GM23248 (cell line): ENCODE measurements at places on chromosomes 13 and 19. TPM values are rescaled to one million over a fixed set of nuclear protein-coding genes. Genes with fewer than 3 reads are reported as not detected.

The FEM1A gene
- polyA plus RNA-seq, result 1.1 and 1.3 TPM in 2 replicates

The HIPK4 gene
- polyA plus RNA-seq, result 0.08 and 0.19 TPM in 2 replicates

The INSL3 gene
- not detected in 2 replicates for polyA plus RNA-seq

The STK11 gene
- 4.3 and 4.6 TPM in 2 replicates for polyA plus RNA-seq

The CEACAM4 gene
- polyA plus RNA-seq, result not detected in 2 replicates

The EFNB2 gene
- 0.05 and 0.06 TPM in 2 replicates for polyA plus RNA-seq

The LHB gene
- 0.54 and 0.85 TPM in 2 replicates for polyA plus RNA-seq

The FRY gene
- 2.2 and 2.3 TPM in 2 replicates for polyA plus RNA-seq

The KLF1 gene
- not detected in 2 replicates for polyA plus RNA-seq

The GGN gene
- 1.4 and 2.0 TPM in 2 replicates for polyA plus RNA-seq

The SPACA7 gene
- not detected in 2 replicates for polyA plus RNA-seq

The CLPTM1 gene
- polyA plus RNA-seq, result 103 and 109 TPM in 2 replicates
